ENCODE measurements at places on chromosomes 4 and X.
A peak's percentile ranks its signal among the peaks of the same experiment; 100 is the strongest.

GRCh38 chrX:111641969-111642368 is 39.0 kb upstream of the ALG13 start:
- DNase-seq, result no peak

DNA sequence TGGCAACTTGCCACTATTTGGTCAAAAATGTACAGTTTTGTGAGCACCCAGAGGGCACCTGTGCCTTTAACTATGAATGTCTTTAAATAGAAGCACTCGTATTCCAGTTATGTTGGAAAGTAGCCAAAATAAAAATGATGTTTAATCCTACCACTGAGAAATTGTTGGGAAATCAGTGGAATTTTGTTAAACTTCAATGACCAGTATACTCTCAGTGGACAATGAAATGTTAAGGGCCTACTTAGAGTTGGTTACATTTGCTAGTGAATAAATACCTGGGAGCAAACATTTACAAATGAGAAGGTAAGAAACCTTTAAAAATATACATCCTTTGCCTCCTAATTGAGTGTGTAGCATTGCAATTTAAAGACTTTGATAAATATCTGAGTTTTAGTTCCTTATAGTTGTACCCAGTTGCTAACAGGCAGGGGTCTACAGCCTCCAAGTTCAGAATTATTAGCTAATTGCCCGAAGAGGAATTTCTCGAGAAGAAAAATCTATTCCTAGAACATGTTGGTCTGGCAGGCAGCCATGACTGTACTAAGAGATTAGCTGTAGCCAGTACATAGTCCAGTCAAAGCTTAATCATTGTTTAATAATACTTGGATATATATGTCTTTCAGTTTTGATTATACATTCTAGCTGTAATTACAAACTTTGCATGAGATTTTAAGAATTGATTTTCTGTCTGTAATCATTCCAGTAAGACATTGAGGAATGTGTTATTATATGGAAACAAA is 93.2 kb downstream of the IL1RAPL2 start:
- no peak for DNase-seq

- DNase-seq, result no peak
These were observed 113.4 kb downstream of the SCLT1 start for GRCh38 chr4:128979934-128980333.

DNA sequence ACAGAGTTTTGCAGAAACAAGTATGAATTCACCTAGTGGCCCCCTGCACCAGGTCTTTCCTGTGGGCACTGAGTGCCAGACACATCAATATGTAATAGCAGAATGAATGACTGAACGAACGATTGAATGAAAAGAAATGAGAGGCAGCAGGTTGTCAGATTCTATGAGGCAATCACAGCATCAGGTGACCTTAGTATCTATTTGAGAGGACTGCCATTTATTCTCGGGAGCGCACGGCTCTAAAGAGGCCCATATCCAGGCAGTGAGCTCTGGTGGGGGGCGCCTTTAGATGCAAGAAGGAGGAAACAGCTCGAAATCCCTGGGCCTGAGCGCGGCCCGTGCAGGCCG is 528 bp upstream of the SLC25A4 start:
- no peak for DNase-seq

- DNase-seq, result no peak
These were observed 35.8 kb downstream of the NAP1L3 start for GRCh38 chrX:93637591-93637990.

DNA sequence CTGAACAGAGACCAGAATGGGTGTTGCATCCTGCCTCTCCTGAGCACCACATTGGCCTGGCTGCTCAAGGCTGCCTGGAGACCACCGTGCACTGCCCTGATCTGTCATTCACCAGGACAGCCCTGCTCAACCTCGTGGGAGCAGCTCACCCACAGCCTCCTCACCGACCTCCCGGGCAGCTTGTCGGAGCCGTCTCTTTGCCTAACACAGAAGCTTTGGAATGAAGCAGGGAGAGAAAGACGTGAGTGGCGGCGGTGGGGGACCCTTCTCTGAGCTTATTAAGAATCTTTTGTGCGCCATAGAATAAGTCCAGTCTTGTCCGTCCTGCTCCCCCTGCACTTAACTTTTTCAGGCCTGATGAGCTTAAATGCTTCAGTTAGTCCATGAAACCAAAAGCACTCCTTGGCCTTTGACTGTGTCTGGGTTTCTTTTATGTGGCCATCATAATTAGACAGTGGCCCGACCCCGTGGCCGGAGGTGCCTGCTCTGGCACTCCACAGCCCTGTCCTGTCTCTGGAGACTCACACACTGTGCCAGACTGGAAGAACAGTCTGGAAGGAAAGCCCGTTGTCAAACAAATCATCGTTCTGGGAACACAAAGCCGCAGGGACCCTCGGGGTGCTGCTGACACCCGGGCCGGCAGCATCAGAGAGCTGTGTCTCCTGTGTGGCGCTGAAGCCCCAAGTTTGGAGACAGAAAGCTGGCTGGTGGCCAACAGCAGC is 192.8 kb downstream of the BCOR start:
- DNase-seq, result no peak

DNA sequence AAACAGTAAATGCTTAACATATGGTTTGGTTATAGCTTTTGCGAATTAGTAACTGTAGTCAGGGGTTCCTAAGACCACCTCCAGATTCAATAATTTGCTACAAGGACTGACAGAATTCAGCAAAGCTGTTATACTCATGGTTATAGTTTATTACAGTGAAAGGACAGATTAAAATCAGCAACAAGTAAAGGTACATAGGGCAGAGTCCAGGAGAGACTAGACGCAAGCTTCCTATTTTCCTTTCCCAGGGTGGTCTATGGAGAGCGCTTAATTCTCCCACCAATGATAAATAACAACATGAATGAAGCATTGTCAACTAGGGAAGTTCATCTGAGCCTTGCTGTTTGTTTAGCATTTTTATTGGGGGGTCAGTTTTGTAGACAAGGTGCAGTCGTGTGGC is 5.9 kb downstream of the NSUN7 start:
- no peak for DNase-seq

GRCh38 chr4:137039370-137039769 is 492.9 kb downstream of the PCDH18 start:
- no peak for DNase-seq

- no peak for DNase-seq
These were observed 2.8 kb downstream of the PSMD10 start for GRCh38 chrX:108088511-108088910.

- no peak for DNase-seq
These were observed 102.5 kb downstream of the EFNB1 start for GRCh38 chrX:68931345-68931744.

GRCh38 chrX:103932133-103932532 is 30.3 kb upstream of the TMSB15B start:
- DNase-seq, result no peak

GRCh38 chr4:1249731-1250526 is 999 bp upstream of the CTBP1 start:
- DNase-seq, result no peak

DNA sequence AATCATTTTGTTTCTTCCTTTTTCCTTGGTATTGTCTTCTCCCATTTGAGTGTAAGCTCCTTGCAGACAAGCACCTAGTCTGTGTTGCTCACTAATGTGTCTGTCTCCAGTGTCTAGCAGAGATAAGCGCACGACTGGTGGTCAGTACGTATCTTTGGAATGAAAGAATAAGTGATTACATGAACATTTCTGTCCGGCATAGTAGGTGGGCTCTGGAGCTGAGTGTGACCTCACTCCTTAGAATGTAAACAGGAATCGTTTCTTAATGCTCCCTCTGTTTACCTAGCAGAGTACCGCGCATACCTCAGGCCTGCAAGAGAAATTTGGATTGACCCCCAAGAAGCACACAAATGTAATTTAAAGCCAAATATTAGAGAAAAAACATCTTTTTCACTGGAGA is 235.4 kb downstream of the MAML3 start:
- DNase-seq, result no peak

DNA sequence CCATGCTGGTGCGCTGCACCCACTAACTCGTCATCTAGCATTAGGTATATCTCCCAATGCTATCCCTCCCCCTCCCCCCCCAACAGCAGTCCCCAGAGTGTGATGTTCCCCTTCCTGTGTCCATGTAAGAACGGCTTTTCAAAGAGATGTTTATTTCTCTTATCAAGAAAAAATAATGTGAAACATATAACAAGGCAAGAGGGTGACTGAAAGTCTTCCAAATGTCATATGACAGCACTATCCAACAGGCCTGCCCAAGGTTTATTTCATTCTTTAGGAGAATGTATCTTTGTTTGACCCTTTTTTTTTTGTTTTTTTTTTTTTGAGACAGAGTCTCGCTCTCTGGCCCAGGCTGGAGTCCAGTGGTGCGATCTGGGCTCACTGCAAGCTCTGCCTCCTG is 29.9 kb upstream of the REPS2 start:
- DNase-seq, result no peak

DNA sequence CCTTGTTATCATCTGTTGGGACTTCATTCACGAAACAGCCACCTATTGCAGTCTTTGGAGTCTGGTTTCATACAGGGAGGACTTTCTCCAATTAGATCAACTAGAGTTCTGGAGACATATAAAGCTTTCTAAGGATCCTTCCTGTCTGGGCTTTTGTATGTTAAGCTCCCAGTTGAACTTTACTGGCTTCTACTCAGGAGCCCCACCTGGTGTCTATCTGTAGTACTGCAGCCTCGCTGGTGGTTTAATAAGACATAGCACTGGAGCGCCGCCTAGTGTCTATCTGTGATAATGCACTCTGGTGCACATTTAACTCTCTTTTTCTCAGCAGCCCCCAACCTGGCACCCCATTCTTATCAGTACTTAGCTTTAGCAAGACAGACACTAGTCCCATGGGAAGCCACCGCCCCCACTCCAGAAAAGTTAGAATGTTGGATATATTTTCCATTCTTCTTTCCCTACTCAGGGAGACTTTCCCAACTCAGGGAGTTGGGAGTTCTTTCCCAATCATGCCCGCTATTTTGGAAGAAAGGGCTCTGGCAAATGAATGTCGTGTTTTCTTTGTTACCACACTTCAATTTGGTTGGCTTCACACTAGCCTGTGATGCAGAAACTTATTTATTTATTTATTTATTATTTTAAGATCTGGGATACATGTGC is 36.9 kb upstream of the SYTL4 start:
- peak; percentile 73 for DNase-seq

GRCh38 chrX:47634871-47635575 is 5.3 kb upstream of the CFP start:
- no peak for DNase-seq

DNA sequence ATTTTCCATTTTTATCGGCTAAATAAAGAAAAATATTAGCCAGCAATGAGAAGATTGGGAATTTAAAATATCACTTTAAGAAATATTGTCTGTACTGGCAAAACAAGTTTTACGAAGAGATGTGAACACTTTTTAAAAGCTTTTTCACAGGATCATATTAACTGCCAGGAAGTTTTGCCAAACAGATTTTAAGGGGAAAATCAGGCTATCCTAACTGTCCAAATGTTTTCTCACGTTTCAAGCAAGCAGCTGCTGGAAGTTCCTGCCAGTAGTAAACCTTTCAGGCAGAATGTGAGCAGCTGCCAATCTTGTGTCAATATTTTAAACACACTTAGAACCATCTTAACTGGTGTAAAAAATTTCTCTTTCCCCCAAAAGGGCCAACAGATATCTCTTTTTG is 101.1 kb downstream of the ADGRL3 start:
- DNase-seq, result no peak

- no peak for DNase-seq
These were observed 23.2 kb upstream of the HOPX start for GRCh38 chr4:56704089-56704871.

DNA sequence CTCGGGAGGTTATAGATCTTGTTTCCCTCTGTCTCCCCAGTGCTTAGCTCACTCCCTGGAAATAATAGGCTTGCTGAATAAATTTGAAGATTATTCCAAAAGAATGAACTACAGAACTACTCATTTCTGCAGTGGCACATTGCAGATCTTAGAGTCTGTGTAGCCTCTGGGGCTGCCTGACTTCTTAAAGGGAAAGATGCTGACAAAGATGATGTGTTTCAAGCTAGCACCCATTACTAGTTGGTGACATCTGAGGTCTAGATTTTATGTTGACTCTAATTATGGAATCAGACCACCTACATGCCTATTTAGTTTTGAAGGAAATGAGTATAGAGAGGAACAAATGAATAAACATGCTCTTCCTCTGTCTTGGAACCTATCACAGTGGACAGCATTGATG is 123.7 kb upstream of the KCNIP4 start:
- DNase-seq, result no peak

- DNase-seq, result no peak
These were observed 247.6 kb downstream of the CBLL2 start for GRCh38 chrX:22520128-22520828.

- DNase-seq, result no peak
These were observed 56.5 kb upstream of the NKX1-1 start for GRCh38 chr4:1462768-1463075.

GRCh38 chr4:118942465-118942864 is 53.8 kb downstream of the SYNPO2 start:
- DNase-seq, result no peak

- DNase-seq, result peak; percentile 30
These were observed 119.9 kb downstream of the RASGEF1B start for GRCh38 chr4:81351654-81352445.

DNA sequence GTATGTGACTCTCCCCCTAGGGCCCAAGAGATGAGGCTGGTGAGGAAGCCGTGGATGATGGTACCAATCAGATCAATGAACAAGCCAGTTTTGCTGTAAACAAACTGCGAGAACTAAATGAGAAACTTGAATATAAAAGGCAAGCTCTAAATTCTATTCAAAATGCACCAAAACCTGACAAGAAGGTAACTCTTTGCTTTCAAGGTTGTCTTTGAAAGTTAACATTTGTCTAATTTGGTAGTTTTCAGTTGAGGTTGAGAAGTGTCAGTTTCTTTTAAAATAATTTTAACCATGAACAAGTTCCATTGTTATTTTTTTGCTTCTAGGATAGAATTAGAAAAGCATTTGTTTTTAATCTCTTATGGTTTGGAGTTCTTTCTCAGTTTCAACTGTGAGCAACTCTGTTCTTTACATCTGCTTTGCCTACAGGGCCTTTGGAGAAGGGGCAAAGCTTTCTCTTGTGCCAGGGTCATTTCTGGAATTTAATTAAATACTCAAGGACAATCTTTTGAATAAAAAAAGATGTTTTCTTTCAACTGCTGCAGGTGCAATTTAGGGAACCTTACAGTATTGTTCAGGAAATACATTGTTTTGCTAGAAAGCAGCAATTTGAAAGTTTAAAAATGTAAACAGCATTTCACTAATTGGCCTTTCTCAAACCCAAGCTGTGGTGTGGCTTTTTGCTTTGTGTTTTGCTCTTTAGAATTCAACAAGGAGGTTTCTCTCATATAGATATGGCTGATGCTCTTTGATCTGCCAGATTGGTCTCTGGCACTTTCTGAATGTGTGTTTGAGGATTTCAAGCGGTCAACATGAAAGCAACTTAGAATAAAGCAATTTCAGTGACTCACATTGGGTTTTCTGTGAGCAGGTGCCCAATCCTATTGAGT is 62.9 kb downstream of the LRP2BP start:
- DNase-seq, result no peak

DNA sequence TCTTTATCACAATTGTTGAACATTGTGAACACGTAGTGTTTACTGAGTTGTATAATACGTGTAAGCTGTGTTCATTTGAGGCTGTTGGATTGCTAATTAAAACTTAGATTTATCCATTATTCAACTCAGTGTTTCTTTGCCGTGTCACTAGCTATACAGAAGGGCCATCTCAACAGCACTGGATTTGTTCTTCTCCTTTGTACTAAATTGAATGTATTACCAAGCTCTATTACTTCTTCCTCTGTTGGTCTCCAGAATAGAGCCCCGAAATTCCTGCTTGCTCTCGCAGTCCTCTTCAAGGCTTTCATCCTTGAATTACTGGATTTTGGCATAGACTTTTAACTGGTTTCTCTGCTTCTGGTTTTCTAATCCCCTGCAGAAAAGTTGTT is 182.8 kb downstream of the BMPR1B start:
- DNase-seq, result no peak
